ENCODE measurements at places on chromosomes 16 and 17.

- no peak for DNase-seq
Observed at GRCh38 chr17:31072186-31072585, 22.6 kb upstream of the NF1 start.

- no peak for DNase-seq
Observed at GRCh38 chr16:26987597-26988010, 79.1 kb upstream of the C16orf82 start.

DNA sequence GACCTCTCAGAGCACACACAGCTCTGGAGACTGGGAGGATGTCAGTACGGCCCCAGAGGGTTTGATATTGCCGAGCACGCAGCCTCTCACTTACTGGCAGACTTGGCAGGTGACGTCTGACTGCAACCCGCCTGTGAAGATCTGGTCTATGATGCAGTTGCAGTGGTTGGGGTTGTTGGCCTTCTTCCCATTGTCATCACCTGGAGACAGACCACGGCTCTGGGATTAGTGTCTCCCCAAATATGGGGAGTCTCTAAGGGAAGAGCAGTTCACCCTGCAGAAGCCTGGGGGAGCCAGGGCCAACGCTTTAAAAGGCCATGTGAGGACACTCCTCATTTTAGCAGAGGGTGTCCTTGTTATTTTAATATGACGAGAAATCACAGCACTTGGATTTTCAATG, 30.1 kb downstream of the USP22 start:
- no peak for DNase-seq

- no peak for DNase-seq
Observed at GRCh38 chr16:11677959-11678881, 10.0 kb downstream of the SNN start.

DNA sequence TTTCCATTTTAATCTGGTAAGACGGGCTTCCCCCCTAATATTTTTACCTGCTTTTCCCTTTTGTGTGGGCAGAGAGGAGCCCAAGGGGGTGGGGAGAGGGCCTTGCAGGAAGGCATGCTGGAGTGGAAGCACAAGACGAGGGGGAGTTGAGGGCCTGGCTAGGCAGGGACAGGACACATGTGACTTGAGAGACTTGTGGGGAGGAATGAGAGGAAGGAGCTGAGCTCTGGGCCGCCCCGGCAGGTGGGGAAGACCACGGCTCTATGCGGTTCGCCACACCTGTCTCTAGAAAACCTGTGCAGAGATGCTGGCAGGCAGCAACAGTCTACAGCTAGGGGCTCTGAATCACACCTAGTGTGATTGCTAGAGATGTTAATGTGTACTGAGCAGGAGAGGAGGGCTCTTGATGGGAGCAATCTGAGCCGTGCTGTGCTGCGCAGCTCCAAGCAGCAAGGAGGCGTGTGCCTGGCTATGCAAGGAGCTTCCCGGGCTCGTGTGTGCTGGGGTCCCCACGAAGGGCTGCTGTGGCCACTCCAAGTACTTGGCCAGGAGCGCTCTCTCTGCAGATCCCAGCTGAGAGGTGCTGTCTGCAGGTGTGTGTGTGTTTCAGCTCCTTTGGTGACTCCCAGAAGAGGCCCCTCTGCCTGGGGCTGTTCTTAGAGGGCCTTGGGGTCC, 50.2 kb downstream of the PDPK1 start:
- no peak for DNase-seq

- peak; percentile 80 for DNase-seq
Observed at GRCh38 chr16:31033709-31034492, 543 bp downstream of the STX4 start.

DNA sequence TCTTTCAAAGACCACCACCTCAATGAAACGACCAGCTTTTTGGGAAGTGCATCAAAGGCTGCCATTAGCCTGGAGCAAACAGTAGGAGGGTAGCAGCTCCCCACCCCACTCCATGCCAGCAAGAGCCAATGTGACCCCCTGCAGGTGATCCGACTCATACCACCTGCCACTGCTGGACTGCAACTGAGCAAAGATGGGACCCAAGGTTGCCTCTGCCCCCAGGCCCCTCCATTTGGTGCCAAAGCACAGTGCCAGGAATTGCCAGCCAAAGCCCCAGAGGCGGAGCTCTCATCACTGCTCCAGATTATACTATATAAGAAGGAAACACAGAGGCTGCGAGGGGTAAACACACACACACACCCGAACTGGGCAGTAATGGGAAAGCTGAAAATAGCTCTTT, 8.3 kb downstream of the PITPNM3 start:
- no peak for DNase-seq

- no peak for DNase-seq
Observed at GRCh38 chr17:46732754-46733398, 85.6 kb downstream of the WNT3 start.

DNA sequence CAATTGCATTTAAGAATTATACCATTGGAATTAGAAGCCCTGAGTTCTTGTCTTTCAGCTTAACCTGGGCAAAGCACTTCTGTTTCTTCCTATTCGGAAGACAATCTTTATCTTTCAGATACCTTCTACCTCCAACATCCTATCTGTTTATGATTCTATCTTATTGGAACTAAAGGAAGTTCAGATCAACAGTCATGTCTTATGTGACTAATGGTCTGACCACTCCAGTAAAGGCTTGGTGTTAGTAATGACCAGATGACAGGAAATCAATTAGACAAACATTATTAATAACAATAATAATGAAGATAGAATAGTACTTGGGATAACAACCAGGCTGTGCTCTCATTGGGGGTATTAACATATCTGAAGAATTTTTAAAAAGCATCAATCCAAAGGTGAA, 11.3 kb downstream of the HS3ST3A1 start:
- DNase-seq: no peak

DNA sequence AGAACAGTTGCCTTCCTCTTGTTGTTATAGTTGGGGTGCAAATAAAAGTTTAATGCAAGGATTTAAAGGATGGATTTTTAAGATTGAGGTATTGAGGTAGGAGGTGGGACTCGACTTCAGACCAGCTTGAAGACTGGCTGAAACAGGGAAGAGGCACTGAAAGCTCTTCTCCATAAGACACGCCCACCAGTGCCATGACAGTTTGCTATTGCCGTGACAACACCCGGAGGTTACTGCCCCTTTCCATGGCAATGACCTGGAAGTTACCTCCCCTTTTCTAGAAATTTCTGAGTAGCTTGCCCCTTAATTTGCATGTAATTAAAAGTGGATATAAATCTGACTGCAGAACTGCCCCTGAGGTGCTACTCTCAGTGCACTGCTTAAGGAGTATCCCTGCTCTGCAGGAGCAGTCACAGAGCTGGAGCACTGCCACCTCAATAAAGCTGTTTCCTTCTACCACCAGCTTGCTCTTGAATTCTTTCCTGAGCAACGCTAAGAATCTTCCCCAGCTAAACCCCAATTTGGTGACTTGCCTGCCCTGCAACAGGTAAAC, 122.6 kb downstream of the SHISA6 start:
- no peak for DNase-seq

- DNase-seq: no peak
Observed at GRCh38 chr16:8916541-8917225, 34.5 kb downstream of the LITAFD start.
